ENCODE measurements at places on chromosomes 6 and 20.

DNA sequence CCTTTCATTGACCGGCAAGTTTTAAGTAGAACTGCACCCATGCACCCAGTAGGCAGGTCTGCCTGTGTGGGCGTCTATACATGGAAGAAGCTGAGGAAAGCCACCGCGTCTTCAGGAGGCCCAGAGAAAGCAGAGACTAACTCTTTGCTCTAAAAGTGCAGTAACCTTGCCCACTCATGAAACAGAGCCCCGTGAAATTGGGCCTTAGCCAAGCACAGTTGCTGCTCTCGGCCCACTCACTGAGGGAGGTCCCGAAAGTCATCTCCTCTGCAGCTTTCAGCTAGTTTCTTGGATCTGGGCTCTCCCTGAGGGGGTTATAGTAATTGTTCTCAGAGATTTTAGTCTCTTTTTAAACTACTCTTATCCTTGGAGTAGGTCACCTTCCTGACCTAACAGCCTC, 74.0 kb upstream of the SYNJ2 start:
- DNase-seq: no peak

DNA sequence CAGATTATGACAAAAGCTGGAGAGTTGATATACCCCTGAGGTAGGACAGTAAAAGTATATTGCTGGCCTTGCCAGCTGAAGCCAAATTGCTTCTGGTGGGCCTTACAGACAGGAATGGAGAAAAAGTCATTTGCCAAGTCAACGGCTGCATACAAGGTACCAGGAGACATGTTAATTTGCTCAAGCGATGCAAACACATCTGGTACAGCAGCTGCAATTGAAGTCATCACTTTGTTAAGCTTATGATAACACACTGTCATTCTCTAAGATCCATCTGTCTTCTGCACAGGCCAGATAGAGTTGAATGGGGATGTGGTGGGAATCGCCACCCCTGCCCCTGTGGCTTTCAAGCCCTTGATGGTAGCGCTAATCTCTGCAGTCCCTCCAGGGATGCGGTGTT, 40.4 kb upstream of the POPDC3 start:
- DNase-seq: no peak

GRCh38 chr6:44298864-44299263, 14.3 kb downstream of the AARS2 start:
- no peak for DNase-seq

- no peak for DNase-seq
Observed at GRCh38 chr6:147700436-147701209, 192.1 kb downstream of the SAMD5 start.

GRCh38 chr6:33314515-33314942, 651 bp upstream of the TAPBP start:
- DNase-seq: no peak

DNA sequence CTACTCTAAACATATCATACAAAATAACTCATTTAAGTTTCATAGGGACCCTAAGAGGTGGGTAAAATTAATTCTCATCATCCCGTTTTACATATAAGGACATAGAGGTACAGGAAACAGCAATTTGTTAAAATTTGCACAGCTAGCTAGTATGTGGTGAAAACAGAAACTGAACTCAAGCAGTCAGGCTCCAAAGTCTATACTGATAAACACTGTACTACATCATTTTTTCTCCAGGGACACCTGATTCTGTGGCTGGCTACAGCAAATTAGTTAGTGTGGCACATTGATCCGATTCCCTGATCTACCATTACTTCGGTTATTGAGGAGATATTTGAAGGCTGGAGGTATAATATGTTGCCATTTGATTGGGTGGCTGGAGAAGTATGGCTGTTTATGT, 36.2 kb upstream of the E2F3 start:
- DNase-seq: no peak

DNA sequence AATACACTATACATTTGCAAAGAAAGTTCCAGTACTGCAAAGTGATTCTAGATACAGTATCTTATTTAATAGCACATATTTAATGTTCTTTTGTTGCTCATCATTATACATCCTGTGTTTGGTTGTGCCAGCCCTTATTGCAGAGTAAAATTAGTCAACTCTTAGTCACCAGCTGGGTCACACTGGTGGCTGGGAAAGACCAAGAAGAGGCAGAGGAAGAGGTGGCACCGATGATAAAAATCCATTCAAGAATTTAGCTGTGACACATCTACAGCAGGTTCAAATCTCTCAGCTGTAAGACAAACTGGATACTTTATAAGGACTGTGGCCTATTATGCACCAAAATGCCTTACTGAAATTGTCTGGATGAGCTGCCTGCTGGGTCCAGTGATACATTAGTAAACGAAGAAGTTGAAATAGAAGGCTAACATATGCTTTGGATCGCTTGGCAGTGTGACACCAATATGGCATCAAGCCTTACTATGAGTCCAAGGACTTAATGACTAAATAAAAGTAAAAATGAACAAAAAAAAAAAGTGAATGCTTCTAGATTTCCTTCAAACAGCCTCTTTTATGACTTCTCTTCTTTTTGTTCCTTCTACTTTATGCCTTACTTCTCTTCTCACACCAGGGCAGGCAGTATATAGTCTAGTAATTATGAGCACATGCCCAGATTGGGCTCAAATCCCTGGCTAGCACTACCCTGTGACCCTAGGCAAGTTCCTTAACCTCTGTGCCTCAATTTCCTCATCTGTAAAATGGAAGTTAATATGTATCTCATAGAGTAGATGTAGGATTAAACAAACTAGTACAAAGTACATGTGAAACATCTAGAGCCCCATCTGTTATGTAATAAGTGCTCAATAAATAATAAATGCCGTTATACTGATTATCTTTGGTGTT, 29.4 kb upstream of the RNF8 start:
- DNase-seq: no peak

DNA sequence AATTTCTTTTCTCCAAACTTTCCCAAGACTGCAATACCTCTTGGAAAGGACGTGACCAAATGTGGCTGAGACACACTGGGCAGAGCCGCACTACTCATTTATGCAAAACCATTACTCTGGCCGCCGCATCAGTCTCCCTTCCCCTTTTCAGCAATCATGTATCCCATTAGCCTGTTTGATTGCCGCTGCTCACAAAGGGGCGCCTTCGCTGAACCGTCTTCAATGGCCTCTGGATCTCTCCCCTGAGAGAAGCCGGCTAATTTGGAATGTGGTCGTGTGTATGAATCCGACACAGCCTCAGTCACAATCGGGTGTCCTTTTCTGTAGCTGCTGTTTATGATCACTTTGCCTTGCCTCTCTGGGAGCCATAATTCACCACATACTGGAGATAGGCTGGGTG, 361.1 kb downstream of the ZFAND3 start:
- no peak for DNase-seq
